ENCODE measurements at places on chromosomes 7 and 10.

DNA sequence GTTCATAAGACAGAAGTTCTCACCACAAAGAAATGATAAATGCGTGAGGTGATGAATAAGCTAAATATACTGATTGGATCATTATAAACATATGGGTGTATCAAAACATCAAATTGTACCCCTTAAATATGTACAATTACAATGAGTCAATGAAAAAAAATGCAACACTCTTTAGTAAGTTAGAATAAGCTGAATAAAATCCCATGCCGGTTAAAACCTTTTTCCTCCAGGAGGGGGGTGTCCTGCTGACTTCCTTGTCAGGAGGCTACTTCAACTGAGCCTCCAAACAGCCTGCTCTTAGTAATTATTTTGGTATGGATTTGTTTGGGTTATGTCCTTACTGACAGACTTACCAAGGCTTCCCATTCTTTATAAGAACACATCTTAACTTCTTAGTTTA lies 649.1 kb downstream of the INHBA start:
- DNase-seq: no peak

DNA sequence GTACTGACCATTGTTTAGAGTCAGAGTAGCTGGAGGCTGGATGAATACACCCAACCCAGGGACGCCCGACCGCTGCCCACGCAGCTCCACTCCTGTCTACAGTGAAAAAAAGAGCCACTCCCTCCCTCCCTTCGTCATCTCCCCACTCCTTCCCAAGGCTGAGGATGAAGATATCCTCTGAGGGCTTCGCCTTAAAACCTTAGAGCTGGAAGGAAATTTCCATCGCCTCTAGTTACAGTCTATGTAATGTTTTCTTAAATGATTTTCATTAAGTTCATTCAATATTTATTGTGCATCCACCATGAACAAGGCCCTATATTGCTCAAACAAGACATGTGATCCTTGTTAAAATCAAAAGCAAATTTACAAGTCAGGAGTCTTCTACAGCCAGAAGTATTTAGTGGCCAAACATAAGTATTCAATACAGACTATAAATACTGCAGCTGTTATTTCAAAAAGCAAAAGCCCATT lies 11.3 kb upstream of the SLIT1 start:
- DNase-seq: no peak

GRCh38 chr7:77315182-77315591 lies 101.0 kb downstream of the GSAP start:
- peak; percentile 84 for DNase-seq

DNA sequence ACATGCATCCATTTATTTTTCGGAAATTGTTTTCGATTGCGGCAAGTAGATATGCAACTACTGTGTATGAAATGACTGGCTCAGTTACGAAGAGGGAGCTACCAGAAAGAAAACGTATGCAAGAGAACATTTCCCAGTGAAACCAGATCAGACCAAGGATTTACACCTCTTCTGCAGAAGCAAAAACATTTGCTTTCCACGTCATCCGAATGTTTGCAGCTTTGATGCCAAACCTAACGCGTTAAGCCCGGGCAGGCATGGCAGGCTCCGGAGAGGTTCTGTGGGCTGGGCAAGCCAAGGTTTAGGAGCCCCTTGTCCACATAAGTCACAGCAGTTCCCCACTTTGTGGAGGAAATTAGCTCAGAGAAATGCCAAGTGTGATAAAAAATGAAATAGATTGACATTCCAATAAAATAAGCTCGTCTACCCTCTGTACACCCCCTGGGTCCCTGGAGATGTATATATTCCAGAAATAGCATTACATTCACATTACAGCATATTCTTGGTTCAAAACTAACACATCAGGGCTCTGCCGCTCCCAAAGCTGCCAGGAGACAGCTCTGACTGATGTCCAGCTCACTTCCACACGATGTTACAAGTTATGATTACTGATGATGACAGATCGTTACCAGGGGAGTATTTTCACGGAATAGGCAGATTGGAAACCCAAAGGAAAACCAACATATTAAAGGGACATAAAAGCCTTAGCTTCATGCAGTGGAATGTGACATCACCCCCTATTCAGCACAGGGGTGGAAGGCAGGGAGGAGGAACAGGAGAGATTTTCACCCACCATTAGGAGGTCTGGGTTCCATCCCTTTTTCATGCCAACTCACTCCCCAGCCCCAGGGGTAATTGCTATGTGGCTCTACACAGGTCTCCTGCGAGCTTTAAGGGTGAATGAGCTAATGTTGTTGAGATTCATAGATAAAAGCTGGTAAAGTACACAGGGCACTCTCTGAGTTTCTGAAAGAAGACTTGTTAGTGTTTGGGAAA lies 81.5 kb downstream of the LYZL1 start:
- DNase-seq: peak; percentile 41

GRCh38 chr7:85067371-85067770 lies 119.5 kb downstream of the SEMA3D start:
- no peak for DNase-seq

DNA sequence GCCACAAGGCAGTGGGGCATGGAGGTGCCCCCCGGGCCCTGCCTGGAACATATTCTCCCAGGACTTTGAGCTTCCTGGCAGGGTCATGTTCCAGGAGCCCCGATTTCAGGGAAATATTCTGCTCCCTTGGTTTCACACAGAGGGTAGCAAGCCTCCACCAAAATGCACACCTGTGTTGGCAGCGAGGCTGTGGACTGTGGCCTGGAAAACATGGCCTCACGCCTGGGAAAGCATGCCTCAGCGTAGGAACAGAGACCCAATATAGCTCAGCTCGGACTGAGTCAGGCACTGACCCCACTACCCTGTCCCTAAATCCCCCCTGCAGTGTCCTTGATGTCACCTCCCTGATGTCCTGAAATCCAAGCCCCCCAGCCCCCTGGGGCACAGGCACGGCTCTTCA lies 92.0 kb downstream of the KCNMA1 start:
- no peak for DNase-seq
